Activated naive CD4-positive, alpha-beta T cell (primary cell): ENCODE measurements at places on chromosomes 5 and 9.

- DNase-seq, result no peak
These were observed 523.5 kb upstream of the ZNF608 start for GRCh38 chr5:125269926-125270325.

DNA sequence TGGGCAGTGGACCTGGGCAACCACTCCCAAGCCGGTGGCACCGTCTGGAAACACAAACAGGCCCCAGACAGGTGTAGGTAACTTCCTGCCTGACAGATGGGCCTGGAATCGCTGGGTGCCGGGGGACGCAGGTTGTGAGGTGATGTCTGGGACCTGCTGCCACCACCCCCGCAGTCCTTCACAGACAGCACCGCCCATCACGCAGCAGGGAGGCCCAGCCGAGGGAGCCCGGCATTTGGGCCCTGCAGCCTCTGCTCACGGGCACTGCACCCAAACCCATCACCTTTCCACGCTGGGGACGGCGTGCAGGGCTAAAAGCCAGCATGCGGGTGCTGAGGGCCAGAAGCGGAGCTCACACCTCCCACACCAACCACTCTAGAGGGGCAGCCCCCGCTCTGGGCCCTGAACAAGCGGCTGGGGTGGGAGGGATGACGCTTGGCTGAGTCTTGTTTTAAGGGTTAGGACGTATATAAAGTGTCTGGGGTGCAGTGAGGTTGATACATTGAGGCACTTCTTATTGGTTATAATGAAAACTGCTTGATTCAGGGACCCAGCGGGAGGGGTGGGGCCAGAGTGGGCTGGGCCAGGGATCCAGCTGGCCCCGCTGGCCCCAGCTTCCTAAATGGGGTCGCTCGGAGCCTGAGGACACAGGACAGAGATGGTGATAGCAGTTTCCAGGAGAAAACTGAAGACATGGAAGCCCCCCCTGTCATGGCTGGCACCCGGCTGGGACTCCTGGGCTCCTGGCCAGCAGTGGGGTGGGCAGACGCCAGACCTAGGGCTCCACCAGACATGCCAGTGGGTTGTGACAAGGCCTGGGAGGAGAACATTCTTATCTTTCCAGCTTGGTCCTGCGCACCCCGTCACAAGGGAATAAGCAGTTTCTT is 11.3 kb downstream of the MYMK start:
- DNase-seq, result no peak

DNA sequence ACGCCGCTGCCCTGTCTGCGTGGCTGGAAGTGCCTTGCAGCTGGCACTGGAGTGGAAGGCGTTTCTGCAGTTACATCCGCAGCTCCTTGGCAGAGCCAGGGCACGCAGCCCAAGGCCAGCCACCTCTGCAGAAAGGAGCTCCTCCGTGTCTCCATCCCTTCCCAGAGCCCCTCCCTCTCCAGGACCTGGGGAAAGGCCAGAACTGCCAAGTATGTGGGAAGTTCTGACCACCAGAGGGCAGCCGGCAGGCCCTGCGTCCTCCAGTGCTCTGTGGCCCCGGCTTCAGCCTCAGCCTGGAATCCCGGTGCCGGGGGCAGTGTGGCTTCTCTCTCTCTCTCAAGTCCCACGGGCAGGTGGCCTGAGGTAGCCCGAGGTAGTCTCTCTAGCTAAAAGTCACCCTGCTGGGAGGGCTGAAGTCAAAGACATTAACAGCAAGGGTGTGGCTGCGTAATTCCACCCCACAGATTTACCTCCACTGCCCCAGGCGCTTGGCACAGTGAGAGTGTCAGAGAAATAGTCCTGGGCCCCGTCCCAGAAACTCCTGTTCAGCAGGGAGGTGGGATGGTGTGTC is 101.7 kb upstream of the FCN2 start:
- DNase-seq, result no peak

DNA sequence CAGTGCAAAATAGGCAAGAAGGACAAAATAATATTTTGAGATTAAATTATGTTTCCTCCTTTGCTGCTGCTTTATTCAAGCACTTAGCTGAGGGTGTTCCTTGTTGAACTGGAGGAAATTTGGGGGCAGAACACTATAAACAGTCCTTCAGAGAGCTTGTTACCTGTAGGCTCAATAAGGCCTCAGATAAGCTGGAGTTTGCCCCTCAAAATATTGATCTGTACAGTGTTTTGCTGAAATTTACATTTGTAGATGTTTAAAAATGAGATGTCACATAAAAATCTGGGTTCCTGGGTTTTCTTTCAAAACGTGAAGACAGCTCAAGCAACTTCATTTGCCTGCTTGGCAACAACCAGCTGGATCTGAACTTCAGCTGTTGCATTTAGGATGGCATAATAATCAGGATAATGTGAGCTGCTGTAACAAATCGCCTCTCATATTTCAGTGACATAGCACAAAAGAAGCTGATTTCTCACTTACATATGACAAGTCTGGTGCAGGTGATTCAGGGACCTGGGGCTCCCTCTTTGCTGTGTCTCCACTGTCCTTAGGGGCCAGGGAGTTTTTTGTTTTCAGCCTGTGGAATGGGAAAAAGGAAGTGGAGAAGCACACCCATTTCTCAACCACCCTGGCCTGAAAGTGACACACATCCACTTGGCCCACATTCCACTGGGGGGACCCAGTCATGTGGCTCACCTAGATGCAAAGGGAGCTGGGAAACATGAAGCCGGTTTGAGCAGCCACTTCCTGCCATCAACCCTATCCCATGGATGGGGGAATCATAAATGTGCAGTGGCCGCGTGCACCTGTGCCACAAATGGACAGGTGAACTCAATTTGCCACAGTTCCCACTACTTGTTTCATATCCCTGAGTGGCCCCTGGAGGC is 2.4 kb upstream of the PSAT1 start:
- no peak for DNase-seq

DNA sequence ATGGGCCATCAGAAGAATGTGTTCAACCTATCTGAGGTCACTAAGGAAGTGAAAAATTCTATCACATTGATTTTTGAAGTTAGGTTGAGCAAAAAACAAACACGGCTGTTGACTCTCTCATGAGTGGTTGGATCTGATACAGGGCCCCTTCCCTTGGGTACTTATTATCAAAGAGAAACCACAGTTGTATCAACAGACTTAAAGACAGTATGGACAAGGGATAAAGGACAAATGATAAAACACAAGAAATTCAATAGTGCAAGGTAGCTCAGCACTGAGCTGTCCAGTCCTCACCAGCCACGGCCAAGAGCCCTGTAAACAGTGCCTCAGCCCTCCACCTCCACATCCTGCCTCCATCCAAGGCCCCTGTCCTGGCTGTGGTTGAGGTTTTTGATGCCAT is 86.9 kb downstream of the UBE2QL1 start:
- DNase-seq, result no peak

GRCh38 chr5:138015916-138016315 is 17.0 kb downstream of the FAM13B start:
- no peak for DNase-seq

GRCh38 chr5:169354921-169355320 is 54.0 kb upstream of the SLIT3 start:
- no peak for DNase-seq

- no peak for DNase-seq
These were observed 15.9 kb downstream of the ABHD17B start for GRCh38 chr9:71895117-71895516.

- DNase-seq, result no peak
These were observed 60.3 kb upstream of the RNU6ATAC start for GRCh38 chr9:134224567-134225093.

GRCh38 chr5:135451581-135452320 is 400 bp downstream of the TIFAB start:
- DNase-seq, result no peak

- no peak for DNase-seq
These were observed 1.8 kb downstream of the HRH2 start for GRCh38 chr5:175659546-175660253.

- no peak for DNase-seq
These were observed 74.7 kb downstream of the FCHO2 start for GRCh38 chr5:73030531-73030930.

DNA sequence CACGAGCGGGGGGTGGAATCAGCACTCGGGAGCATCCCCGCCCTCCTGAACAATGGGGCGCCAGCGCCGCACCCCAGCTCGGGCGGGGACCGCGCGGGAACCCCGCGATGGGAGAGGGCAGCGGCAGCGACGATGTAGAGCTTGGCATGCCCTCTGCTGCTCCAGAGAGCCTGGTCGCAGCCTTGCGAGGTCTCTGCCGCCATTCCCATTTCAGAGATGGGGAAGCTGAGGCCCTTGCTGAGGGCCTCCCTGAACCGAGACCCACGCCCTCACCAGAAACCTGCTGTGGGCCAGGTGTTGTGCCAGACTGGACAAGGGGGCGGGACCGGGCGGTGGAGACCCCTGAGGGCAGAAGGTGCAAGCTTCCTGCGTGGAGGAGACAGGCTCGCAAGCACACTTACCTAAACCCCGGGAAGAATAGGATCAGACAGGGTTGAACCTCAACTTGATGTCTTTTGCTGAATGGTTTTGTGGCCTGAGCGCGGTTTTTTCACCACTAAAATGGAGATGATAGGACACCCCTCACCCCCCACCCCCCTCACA is 647 bp upstream of the MEGF9 start:
- DNase-seq, result no peak

DNA sequence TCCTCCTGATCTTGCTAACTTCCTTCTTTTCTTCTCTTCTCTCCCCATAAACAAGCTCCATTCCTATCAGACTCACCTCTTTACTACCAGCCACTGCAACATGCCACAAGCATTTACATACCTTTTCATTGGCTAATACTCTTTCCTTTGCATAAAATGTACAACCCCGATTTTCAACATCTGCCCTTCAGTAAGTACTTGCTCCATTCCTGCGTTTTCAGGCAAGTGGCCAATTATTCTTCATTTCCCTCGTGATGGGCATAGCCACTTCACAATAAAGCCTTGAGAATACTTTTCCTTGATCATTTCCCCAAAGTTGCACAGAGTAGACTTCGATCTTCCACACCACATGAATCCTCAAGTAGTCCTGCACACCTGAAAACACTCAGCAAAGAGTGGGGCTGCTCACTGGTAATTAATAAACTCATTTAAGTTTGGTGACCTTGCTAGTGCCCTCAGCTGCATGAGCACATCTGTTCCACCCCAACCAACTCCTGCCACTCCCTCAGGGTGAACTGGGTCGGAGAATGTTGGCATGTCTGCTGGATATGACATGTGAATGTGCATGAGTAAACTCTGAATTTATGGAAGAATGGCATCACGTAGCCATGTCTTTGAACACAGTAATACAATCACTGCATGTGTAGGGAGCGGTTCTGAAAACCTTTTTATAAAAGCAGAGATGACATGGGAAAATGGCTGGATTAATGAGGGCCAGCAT is 535.8 kb downstream of the SEMA5A start:
- DNase-seq, result no peak

- DNase-seq, result no peak
These were observed 34.5 kb upstream of the LCP2 start for GRCh38 chr5:170332058-170332457.

DNA sequence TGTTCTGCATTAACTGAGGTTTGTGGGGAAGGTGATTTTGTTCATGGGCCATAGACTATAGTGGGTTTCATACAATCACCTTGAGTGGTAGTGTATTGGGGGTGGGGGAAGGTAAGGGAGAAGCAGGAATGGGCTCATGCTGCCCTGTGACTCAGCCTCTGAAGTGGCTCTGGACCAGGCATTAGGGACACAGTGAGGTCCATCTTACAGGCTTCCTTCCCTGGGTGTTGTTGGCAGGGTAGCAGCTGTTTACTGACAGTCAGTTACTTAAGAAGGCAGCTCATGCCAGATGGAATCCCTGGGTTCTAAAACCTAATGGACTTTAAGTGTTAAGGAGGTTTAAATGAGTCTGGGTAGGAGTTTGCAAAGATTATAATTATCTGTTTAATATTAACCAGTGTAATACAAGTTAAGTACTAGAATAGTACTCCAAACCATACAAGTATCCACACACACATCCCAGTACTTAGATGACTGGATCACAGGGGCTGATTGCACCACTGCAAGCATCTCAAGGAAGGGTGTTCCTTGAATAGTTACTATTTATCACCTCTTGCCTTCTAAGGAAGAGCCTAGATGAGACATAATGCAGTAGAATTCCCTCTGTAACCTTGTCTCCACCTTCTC is 59.3 kb downstream of the CAST start:
- no peak for DNase-seq
